Peyer's patch (tissue), 4 donors: ENCODE measurements at places on chromosomes 6 and 20.

GRCh38 chr20:47016068-47016664 is 121.5 kb downstream of the EYA2 start:
- DNase-seq = no peak

- peak; percentile 85 for DNase-seq
Observed at GRCh38 chr20:49541733-49542513, 26.0 kb downstream of the PTGIS start.

DNA sequence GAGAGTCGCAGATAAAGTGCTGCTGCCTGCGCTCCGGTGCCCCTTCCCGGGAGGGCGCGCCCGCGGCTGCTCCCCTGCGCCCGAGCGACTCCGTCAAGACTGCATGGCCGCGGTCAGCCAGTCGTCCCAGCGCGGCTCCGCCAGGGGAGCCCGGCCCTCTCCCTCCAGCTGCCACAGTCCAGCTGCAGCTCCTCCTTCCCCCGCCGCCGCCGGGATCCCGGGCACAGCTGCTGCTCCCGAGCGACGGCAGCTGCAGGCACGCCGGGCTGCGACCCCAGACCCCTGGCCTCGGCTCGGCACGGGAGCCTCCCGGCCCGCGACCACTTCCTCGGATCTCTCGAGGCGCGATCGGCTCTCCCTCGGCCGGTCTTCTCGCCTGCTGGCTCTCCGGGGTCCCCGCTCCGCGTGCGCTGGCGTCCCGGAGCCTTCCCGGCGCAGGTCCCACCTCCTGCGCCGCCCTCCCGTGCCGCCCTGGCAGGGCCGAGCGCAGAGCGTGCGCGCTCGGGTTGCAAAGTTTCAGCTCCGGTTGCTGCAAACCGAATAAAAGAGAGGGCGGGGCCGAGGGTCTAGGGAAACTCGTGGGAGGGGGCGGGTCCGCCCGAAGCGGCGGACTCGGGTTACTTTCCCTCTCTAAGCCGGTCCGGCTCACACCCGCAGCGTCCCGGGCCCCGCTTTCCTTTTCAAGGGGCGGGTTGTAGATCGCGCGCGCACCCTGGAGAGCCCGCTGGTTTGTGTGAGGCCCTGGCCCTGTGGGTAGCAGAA is at the start of gene CNKSR3:
Gene CNKSR3, minus strand, starts transcription at position 542 of the 762 bp plus-strand sequence. CDS start 571 bp downstream, outside the sequence.
- peak; percentile 85 for DNase-seq

DNA sequence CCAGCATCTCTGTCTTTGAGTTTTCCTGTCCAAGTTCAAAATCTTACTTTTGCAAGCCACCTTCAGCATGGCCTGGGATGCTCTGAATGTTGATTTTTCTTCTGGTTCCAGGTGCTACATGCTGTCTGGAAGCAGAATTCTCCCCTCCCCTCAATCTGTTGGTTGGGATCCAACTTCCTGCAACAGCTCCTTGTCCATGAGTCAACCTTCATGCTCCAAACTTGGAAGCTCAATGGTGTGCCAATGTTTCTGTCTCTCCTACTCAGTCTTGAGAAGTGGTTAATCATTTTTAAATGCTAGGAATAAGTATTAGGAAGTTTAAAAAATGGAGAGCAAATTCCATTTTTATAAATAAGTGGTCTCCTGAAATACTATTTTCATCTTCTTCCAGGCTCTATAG is 33.2 kb upstream of the PLEKHG1 start:
- no peak for DNase-seq

DNA sequence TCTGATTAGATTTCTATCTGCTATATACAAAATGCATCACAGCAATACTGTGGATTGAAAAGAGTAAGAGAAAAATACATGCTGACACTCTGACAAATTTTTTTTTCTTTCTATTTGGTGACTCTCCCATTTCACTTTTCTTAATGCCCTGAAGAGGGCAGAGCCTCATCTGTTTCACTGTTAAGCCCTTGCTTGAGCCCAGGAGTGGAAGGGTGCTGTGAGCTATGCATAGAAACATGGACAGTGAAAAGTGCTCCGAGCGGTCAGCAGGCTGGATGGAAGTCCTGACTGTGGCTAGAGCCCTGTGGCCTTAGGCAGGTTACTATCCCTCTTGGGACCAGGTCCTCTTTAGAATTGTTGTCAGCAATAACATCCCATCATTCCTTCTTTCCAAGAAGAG is 17.4 kb upstream of the CSE1L start:
- DNase-seq = no peak

- DNase-seq = no peak
Observed at GRCh38 chr6:16756660-16757255, 4.5 kb downstream of the ATXN1 start.

- DNase-seq = no peak
Observed at GRCh38 chr6:11830105-11830504, 51.5 kb upstream of the ADTRP start.

GRCh38 chr20:45253261-45253660 is 1.1 kb downstream of the SLPI start:
- no peak for DNase-seq

DNA sequence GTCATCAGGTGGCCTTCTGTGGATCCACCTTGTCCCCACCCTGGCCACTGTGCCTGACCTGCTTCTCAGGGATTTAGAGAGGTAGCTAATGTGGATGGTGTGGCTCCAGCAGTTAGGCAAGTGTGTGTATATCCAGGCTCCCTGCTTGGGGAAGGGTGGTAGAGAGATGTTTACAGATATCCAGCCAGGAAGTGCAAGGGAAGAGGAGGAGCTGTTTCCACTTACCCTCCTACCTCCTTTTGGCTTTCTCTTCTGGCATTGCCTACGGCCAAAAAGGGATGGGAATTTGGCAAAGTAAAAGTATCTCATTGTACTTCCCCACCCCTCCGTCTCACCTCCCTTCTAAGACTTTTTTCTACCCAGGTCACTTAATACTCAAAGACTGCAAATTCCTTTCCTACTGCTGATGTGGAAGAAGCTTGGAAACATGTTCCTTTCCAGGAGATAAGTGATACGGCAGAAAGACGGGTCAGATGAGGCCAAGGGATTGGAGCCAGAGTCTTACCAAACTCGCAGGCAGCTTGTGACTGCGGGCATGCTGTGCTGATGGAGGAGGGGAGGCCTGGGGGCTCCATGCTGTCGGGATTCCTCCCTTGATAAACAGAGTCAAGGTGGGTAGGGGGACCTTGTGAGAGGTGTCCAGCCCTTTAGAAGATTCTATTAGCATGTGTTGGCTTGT is 253.4 kb downstream of the PRL start:
- no peak for DNase-seq

DNA sequence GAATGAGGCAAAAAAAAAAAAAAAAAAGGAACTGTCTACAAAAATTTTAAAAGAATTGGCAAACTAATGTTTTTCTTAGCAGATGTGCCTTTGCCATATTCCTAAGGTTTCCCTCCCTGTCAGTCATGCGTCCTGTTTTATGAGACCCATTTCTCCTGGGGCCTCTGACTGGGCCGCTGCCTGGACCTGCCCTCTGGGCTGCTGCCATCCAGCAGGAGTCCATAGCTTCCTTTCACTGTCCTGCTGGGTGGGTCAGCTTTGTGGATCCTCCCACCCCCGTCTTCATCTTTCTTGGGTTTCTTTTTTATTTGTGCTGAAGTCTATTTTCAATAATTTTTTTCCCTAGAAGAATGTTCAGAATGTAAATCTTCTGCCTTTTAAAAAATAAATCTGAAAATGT is 110.8 kb upstream of the SCP2D1 start:
- DNase-seq = no peak

DNA sequence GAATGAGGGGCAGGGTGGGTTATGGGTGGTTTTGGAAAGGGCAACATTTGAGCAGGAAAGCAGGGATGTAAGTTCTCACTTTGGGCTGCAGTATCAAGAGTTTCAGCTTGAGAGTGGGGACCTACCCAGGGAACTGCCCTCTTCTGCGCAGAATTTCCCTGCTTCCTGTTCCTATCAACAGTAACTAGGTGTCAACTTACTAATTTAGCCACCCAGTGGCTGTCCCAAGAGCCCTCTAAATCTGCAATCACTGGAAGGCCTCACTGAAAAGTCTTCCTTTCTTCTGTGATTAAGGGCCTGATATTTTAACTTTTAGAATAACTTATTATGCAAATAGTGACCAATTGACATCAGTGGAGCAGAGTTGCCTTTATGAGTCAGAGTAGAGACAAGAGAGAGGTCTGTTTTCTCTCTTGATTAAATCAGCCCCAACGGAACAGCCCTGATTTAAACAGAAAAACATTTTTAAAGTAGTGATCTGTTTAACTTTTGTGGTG is 118.2 kb upstream of the RIPOR2 start:
- DNase-seq = peak; percentile 47

- DNase-seq = peak; percentile 55
Observed at GRCh38 chr20:33859157-33859695, 48.1 kb downstream of the CHMP4B start.

GRCh38 chr6:144909753-144910285 is 624.7 kb downstream of the UTRN start:
- no peak for DNase-seq

DNA sequence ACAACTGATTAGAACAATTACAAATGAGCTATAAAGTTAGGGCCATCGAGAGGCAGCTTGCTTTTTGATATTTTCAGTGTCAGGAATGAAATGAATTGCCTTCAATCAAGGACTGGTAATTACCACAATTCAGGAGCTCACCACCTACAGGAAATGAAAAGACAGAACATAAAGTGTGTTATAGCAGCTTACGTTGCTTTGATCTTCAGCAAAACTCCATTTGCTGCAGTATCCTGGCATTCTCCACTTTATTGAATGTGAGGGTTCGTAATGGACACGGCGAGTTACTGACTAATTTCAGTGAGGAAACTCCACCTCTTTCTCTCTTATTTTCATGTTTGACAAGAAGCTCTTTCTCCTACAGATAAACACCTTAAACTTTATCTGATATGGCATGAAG is 440.0 kb upstream of the HSF2 start:
- no peak for DNase-seq

DNA sequence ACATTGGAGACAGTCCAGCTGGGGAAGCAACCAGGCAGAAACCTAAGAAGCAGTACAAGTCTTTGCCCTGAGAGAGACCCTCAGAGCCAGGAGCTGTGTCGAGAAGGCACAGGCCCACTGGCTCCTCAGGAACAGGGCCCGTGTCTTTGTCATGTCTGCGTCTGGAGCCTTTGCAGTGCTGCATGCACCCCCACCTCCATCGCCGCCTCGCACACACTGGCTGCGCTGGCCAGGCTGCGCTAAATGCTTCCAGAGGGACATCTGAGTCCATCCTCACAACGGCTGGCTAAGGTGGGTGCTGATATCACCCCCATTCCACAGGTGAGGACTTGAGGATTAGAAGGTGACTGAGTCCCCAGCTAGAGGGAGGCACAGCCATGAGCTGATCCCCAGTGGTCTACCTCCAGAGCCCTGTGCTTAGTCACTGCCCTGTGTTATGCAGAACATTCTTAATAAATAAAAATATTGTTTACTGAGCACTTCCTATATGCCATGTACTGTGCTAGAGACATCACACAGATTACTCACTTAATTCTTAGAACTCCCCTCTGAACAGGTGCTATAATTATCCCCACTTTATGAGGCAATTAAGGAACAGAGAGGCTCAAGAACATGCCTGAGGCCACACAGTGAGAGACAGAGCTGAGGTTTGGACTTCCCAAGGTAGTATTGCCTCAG is 27.6 kb downstream of the GABRR2 start:
- DNase-seq = no peak

GRCh38 chr6:136031982-136032381 is 180.5 kb downstream of the PDE7B start:
- DNase-seq = no peak

DNA sequence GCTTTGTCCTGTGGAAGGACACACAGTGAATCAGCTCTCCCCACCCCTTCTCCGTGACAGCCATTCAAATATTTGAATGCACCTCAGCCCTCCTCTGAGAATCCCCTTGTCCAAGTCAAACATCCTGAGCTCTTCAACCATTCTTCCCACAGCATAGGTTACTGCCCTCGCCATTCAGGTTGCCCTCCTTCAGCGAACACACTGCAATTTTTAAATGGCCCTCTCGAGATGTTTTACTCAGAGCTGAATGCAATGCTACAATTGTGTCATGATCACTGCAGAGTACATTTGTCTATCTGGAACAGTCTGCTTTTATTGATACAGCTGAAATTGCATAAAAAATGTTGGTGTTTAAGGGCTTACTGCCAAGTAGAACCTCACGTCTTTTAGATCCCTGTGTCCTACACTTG is 48.9 kb downstream of the SLC2A12 start:
- no peak for DNase-seq

DNA sequence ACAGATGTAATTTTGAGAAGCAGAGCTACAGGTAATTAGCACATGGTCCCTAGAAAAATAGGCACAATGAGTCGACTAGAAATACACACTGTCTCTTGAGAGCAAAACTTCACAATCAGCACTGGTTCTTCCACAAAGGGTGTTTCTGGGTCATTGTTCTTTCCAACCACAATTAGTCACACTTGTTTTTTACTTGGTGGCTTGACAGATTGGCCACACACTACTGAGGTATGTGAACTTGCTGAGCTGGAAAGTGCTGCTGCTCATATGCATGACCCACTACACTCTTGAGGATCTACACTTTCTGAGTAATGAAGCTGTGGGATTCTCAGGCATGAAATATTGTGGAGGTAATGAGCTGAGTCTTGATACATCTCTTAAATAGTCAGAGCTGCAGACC is 347.7 kb downstream of the BCKDHB start:
- DNase-seq = no peak

GRCh38 chr20:8131598-8132483 is at the start of gene PLCB1:
Gene PLCB1 (plus strand): TSS chr20:8132266. CDS start chr20:8132652, 386 bp downstream.
- DNase-seq = peak; percentile 86

DNA sequence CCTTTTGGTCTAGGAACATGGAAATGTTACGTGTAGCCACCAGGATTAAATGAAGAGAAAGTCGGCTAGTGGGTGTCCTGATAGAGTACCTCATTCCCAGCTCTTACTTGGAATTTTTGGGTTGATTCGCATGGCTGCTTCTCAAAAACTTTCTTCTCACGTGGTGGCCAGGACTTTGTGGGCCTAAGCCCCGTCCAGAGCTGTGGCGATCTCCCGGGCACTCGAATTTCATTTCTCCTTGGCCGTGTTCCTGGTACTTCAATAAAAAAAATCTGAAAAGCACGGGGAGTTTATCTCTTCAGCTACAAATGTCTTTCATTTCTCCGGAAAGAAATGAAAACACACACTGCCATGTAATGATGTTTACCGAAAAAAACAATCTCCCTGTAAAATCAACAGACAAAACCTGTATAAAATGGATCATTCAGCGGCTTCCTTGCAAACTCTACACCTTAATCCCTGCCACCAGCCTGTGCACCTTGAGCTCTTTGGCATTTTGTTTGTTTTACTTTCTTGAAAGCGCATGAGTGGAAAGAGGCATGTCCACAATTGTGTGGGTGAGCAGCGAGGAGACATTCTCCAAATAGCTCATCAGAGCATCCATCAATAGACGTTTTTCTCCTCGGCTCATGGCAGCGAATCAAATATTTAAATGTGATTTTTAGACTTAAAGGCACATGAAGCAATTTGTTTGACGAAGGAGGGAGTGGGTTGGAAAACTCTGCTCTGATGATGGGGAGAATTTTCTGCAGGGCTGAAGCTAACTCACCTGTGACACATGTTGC is 173.1 kb downstream of the TFAP2C start:
- DNase-seq = no peak
